Stimulated activated CD4-positive, alpha-beta T cell treated with anti-CD3 and anti-CD28 coated beads, Interleukin-1b, Interleukin-23, amount 100 ng/mL, for 1 hour (primary cell): ENCODE measurements at places on chromosomes 3 and 15.

- DNase-seq: no peak
These were observed 84.7 kb downstream of the ETV5 start for GRCh38 chr3:186024210-186024609.

DNA sequence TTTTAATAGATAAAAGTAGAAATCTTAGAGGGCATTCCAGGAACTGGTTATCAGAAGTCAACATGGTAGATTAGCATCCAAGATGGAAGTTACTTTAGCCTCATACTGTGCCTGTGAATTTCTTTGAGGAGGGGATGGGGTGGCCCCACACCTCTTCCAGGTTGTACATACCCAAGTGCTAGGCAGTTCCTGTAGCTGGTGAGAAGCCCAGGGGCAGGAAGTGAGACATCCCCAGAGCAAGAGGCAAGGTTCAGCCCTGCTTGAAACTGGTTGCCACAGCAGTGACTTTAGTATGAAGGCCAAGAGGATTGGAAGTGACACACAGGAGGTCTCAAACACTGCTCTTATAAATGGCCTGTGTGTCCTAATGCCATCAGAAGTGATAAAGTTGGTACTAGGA, 11.9 kb downstream of the GTPBP8 start:
- no peak for DNase-seq

DNA sequence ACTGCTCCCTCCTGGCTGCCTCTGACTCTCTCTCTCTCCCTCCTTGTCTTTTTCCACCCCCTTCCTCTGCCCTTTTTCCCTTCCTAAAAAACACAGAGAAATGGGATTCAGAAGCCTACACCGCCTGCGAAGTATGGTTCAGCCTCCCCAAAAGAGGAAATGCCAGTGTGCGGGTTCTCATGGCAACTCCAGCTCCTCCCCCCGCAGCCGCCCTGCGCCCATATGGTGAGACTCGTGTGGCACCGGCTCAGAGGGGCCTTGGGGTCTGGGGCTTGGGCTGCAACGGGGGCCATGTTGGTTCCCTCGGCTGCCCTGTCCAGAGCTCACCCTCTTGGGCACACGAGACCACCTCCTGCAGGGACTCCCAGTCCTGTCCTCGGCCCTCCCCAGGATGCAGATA, 23.6 kb upstream of the LINGO1 start:
- DNase-seq: no peak

GRCh38 chr15:89835176-89835564, 20.5 kb upstream of the ANPEP start:
- no peak for DNase-seq

GRCh38 chr3:32424581-32425250, 33.1 kb downstream of the CMTM7 start:
- no peak for DNase-seq

DNA sequence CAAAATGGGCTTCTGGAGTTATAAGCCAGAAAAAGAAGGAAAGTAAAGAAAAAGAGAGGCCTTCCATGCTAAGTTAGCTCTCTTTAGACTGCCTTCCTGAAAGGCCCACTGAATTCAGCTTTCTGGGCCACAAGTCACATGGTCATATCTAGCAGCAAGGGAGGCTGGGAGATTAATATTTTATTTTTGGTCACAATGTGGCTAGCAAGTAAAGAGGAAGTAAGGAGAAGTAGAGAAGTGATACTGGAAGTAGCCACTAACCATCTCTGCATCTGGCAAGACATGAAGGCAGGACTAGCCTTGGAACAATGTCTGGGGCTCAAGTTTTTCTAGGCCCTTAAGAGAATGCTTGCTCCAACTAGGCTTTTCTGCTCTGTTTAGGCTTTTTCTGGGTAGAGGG, 81.8 kb upstream of the UBE2E1 start:
- no peak for DNase-seq

DNA sequence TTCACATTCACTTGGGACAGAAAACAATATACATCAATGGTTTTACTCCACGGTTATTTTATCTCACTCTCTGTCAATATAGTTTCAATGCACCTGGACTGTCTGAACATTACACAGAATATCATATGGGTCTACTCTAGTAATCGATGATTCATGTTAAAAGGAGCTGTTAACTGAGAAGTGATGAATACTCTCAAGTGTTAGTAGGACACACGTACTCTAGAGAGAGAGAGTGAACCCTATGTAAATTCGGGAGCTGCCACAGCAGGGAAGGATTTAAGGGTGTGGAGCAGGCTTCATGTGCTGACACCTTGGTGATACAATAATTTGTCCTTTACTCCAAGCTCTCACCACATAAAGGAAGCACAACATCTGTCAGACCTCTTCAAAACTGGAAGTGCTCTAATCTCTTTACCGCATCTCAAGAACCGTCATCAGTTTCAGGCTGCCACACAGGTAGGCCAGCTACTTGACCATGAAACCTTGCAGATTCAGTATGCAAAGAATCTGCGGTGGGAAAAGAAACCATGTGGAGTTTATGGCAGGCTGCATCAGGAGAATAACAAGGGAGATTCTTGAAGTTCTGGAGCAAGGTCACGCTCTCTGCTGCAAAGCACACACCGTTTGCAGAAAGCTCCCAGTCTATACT, 199.2 kb upstream of the TMC3 start:
- DNase-seq: no peak

DNA sequence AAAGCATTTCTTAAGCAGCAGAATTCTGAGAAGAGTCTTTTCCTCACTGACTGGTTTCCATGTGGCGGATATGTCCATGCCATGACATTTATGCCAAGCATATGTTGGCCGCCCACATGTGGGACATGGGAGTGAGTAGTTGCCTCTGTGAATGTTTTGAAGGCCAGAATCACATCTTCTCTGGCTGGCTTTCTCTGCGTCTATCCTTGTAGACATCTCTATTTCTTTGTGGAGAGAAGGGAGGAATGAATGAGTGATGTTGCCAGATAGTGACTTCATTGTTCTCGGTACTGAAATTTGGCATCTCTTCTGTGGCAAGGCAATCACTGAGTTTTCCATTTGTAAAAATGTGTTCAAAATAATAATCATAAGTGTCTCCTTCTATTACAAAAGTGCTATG, 316.0 kb downstream of the CLSTN2 start:
- DNase-seq: no peak

- no peak for DNase-seq
These were observed 91.3 kb upstream of the UBE2E2 start for GRCh38 chr3:23111797-23112196.

- DNase-seq: no peak
These were observed 1.4 kb downstream of the ATP11B start for GRCh38 chr3:182794455-182795388.

DNA sequence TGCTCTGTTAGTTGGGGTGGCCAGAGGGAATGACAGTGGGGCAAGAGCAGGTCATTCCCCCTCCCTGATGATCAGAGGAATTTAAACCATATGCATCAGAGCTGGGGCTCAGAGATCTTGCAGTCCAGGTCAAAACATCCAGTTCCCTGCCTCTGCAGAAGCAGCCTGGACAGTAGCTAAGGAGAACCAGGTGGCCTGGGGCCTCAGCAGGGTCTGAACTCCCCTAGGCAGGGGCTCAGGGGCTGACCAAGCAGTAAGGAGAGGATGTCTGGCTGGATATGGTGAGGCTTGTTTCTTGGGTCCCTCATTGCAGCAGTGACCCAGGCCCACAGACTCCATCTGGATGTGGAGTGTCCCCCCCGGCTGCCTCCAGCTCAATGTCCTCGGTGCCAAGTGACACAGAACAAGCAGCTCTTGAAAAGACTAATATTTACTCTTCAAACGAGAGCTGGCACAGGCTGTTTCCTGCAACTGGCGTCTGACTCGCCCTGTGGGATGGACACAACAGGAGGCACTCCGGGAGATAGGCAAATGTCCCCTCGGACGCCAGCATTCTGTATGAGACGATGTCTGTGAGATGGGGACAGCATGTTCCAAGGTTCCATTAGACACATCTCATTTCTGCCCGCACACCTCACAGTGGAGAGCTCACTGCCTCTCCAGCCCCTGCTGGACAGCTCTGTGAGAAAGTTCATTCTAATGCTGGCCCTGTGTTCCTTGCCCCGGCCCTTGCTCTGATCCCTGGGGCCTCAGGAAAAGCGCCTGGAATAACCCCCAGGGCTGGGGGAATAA, 37.1 kb downstream of the SEC22C start:
- no peak for DNase-seq
